ENCODE measurements at places on chromosomes 16 and 17.

DNA sequence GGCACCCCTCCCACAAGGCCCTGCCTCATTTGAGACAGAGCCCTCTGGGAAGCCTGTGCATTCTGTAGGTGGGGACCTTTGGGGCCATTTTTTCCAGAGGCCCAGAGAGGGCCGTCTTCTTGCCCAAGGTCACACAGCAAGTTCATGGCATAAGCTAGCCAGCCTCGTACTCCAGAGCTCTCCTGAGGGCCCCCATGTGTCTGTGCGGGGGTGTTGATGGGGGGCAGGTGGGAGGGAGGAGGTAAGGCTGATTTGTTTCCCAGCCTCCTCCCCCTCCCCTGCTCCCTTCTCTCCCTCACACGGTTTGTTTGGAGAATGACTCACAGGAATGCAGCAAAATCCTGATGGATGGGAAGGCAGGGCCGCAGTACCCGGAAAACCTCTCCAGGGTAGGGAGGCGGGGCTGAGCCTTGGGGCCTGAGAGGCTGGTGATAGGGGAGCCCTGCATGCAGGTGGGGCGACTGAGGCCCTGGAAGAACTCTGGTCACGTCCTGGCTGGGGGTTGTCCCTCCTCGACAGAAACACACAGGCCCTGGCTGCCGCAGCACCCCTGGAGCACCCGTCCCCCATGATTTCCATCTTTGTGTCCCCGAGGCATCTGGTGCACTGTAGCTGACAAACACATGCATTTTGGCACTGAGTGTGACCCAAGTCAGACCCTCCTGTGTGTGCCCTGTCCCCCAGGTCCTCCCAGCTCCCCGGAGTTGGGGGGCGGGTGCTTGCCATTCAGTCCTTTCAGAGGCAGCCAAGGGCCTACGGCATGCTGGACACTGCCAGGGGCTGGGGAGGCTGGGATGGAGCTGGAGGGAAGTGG is 29.7 kb downstream of the RAI1 start:
- peak; percentile 95 for DNase-seq

DNA sequence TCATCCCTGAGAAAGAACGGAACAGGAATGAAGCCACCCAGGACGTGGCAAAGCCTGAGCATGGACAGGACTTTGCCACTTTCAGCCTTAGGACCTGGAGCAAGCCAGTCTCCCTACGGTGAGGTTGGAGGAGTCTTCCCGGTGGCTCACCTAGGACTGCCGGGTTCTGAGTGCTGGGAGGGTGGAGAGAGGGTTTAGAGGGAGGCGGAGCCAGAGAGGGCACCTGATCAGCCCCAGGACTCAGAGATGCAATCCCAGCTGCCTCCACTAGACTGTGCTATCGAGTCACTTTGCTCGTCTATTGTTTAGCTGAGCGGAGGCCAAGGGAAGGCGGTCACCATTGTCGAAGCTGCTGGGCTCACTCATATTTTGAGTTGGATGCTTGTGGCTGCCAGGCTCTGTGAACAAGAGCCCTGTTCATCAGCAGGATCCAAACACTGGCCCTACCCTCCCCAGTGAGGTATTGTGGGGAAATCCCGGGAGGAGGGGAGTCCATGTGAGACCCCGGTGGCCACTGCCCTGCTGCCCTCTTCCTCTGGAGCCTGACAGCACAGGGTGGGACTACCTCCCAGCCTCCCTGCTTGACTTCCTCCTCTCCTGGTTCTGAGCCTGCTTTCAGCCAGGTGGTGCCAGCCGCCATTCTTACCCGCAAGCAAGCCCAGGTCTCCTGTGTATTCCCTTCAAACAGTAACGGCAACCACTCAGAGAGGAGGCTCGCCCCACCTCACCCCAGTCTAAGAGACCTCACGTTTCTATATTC is 7.0 kb downstream of the KRT14 start:
- DNase-seq = peak; percentile 87

DNA sequence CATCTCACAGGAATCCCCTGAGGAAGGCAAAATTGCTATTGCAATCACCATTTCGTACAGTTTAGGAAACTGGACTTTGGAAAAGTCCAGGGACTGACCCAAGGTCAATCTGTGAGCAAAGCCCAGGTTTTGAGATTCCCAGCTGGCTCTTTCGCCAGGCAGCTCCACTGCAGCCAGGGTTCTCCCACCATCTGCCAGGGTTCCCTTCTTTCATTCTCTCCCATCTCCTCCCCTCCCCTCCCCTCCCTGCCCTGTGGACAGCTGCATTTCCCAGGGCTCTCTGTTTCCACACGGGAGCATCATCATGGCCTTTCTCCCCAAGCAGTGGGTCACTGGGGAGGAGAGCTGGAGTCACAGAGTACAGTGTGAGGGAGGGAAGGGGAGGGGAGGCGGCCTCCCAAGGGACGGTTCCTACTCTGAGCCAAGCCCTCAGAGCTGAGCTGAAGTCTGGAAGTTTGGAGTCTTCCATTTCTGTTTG is 11.9 kb upstream of the GSDMA start:
- no peak for DNase-seq

DNA sequence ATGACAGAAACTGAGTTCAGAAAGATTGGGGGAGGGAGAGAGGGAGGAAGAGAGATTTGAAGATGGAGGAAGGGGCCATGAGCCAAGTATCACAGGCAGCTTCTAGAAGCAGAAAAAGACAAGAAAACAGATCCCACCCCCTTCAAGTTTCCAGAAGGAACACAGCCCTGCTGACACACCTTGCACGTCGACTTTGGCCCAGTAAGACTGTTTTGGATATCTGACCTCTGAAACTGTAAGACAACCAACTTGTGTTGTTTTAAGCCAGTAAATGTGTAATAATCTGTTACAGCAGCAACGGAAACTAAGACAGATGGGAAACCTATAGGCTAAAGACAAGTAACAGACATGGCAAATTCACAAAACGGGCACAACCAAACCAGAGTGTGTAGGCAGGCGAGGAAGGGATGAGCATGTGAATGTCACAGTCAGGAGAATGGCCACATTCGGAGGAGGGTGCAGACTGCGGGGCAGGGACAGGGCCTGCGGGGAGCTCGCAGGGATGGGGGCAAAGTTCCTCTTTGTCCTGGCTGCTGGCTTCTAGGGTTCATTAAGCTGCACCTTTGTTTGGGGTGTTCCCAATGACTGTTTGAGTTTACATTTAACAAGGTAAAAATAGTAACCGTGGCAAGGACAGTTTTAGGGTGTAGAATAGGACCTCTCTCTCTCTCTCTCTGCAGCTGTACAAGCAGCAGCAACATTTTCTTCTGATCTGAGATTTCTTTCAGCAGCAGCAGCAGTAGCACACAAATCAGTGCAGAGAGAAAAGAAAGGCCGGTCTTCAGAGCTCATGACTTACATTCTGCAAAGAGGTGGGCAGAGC is 18.3 kb upstream of the ATP2C2 start:
- DNase-seq = no peak

DNA sequence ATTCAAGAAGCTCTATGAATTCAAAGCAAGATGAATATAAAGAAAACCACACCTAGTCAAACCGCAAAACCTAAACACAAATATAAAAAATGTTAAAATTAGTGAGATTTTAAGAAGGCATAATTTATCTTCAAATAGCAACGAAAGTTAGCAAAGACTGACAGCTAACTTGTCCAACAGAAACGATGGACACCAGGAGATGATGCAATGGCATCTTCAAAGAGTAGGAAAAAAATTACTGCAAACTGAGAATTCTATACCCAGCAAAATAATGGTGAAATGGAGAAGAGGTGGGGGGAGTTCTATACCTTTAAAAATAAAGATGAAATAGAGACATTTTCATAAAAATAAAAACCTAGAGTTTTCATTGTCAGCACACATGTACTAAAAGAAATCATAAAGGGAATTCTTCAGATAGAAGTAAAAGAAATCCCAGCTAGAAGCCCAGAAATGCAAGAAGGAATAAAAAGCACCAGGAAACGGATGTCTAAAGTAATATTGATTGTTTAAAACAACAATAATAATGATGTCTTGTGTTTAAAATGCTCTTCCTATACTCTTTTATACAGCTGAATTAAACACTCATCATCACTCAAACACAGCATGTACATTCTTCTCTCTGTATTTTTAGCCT is 24.6 kb upstream of the TANC2 start:
- DNase-seq = no peak

- peak; percentile 84 for DNase-seq
Measured at GRCh38 chr16:27867122-27868110, 196.1 kb downstream of the GSG1L start.

GRCh38 chr17:46764000-46764708 is 54.3 kb downstream of the WNT3 start:
- no peak for DNase-seq

GRCh38 chr16:86240716-86241363 is 269.5 kb upstream of the FOXF1 start:
- no peak for DNase-seq

GRCh38 chr17:1999557-2000251 is 25.4 kb downstream of the RTN4RL1 start:
- DNase-seq = no peak

GRCh38 chr17:51000835-51001638 is 119.6 kb downstream of the SPAG9 start:
- peak; percentile 57 for DNase-seq
